Pancreas (tissue), 10 donors: ENCODE measurements at places on chromosomes 2 and 18. TPM values are rescaled to one million over a fixed set of nuclear protein-coding genes. Genes with fewer than 3 reads are reported as not detected.
A peak's percentile ranks its signal among the peaks of the same experiment; 100 is the strongest.

LRRTM1 gene
- polyA plus RNA-seq: not detected

POTEC gene
- 0.04 TPM for polyA plus RNA-seq

VSNL1 gene
- 2.6 TPM for polyA plus RNA-seq

ARHGAP15 gene
- 0.80 TPM for polyA plus RNA-seq

FOXI3 gene
- polyA plus RNA-seq: not detected

BOLL gene
- not detected for polyA plus RNA-seq

PID1 gene
- 5.0 TPM for polyA plus RNA-seq

DNA sequence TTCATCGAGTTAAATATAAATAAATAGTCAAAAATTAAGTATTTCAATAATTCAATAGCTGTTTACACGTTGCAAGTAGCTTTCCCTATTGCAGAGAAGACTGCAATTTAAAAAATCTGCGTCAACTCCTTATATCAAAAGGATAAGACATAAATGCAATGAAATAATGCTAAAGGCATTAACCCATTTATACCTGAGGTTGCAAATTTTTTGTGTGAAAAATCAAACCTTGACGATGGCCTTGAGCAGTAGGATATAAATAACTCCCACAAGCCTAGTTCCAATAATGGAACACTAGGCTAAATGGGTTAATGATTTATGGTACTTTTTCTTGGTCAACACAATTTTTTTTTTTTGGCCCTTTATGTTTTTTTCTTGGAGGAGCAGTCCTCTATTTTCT is 76.4 kb upstream of the CDKL4 start:
- DNase-seq: no peak

- DNase-seq: peak; percentile 49
These were observed 3.6 kb downstream of the MAB21L4 start for GRCh38 chr2:240892356-240892755.

- DNase-seq: peak; percentile 30
These were observed 27.7 kb downstream of the ADRA2B start for GRCh38 chr2:96088340-96089335.

DNA sequence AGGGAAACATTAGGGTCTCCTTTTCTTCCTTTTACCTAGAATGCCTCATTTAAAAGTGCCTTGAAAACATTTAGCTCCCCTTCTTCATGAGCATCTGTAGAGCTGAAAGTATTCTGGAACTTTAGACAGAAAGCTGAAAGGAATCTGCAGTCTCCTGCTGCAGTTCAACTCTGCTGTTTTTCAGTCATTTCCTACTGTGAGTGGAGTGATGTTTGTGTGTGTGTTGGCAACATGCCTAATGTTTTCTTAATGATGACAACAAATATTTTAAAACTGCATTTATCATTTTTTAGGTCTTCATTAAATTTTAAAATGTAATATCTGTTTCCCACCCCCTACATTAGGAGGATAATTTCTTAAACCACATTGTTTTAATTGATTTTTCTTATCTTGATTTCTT is 66.6 kb downstream of the TWSG1 start:
- no peak for DNase-seq

DNA sequence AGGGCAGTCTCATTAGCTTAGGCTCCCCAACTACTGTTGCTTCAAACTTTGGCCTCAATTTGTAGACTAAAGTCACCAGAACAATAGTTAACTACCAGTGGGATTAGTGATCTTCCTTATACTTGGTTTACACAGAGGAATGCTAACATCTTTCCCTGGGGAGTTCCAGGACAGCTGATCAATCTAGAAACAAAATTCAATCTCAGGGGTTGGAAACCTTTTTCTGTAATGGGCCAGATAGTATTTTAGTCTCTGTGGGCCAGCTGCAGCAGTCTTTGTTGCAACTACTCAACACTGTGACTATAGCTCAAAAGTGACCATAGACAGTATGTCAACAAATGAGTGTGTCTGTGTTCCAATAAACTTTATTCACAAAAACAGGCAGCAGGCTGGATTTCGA is 85.7 kb downstream of the METTL8 start:
- no peak for DNase-seq

DNA sequence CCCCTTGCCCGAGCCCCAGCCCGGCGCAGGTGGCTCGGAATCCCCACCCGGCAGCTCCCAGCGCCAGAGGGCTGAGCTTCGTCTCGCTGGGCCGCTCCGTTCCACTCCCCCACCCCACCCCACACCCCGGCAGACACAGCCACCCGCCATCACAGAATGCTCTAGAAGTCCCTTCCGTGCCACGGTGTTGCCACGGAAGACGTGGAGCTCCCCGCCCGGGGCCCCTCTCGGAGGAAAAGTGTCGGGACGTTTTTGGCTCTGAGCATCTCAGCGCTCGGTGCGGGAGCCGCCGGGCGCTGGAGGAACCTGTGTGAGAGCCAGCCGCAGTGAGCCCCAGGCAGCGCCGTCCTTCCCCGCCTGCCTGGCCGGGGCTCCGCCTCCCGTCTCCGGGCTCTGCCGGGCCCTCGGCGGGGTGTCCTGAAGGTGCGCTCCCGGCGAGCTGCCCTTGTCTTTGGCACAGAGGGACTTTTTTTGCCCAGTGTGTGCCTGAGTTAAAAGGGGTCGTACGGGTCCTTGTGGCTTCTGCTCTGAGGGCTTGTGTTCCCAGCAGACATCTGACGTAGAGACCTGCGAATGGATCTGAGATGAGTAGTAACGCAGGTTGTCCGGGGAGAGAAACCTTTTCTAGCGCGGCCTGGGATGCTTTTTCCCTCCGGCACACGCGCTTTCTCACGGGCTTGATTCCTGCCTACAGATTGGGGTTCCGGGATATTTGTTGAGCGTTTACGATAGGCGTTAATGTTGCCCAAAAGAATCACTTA is 1.8 kb downstream of the ZCCHC2 start:
- peak; percentile 86 for DNase-seq

GRCh38 chr2:146894514-146894913 is 950.3 kb upstream of the ACVR2A start:
- no peak for DNase-seq

DNA sequence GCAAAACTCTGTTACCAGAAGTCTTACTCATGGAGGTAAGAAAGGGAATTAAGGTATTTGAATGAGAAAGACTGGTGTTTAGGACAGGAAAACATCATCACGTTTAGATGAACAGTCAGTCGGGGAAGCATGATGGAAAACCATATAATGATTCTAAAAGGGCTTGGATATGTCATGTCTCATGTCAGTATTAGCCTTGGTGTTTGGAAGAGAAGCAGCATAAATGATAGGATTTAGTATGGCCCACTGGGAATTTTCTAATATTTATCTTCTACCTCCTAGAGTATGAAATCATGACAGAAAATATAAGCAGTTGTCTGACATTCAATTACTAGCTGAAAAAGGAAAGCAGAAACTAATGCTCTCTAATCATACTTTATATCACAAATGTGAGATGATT is 1643.6 kb upstream of the CELF4 start:
- DNase-seq: no peak

DNA sequence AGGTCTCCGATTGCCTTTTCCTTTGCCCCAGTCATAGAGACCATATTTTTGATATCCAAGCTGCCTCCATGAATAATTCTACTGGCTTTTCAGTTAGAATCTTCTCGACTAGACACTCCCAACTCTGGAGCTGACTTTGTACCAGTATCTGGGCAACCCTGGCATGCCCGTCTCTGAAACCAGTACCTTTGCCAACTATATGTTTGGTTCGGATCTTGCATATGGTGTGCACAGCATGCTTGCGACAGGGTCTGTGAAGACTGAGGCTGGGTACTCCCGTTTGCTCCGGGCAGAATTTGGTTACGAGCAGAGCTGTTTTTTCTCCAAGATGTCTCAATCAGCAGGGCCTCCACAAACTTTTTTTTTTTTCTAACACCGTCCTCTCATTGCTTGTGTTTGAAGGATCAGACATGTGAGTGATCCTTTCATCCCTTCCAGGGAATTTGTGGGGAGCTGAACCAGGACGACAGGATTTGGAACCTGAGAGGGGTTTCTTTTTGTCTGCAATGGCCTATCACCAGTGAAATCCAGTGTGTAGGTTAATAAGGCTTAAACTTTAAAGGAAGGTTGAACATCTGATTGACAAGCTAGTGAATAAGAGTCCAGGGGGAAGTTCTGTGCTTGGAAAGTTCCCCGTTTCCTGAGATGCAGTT is 322.3 kb downstream of the MYCN start:
- DNase-seq: no peak

GRCh38 chr2:168469281-168469988 is 13.4 kb downstream of the CERS6 start:
- DNase-seq: no peak

DNA sequence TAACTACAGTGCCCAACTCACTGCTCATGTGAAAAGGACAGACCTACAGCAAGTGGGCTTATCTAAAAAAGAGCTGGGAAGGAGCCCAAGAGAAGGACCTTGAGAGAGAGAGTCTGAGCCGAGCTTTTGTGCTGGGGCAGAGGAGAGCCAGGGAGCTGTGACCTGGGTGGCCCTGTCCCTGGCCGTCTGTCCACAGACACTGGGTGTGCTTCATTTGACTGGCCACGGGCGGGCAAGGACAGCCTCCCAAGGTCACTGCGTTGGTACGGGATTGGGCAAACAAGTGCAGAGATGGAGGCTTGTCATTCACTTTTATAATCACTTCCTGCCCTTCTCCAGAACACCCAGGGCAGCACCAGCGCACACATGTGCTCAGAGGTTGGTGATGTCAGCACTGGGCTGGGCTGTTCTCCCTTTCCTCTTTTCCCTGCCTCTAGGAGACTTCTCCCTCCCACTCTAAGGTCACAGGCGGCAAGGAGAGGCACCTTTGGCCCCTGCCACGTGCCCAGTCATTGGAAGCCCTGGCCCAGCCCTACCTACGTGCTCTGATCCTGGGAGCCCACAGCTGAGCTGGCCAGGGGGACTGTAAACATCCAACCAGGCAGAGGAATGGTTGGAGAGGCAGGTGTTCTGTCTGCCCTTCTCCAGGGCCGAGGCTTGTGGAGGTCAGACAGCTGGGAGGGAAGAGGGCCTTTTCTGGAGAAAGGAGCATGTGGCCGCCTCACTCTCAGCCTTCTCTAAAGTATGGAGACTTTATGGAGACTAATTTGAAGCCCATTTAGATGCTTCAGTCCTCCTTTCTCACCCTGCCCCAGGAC is 6.4 kb upstream of the PSD4 start:
- DNase-seq: peak; percentile 77

DNA sequence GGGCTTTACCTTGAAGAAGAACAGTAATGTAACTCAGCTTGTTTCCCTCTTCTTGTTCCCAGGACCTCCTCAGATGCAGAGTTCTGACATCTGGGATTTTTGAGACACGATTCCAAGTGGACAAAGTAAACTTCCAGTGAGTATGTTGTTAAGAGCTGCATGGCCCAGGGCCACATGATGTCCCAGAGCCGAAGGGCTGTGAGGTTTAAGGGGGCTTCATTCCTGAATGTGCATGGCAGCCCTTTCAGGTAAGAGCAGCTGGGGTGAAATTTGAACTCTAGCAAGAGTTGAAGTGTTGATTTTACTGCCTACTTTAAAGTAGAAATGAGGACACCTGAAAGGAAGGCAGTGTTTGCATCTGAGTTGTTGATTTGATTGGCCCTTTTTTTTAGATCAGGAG is 13.3 kb downstream of the CHMP1B start:
- DNase-seq: no peak

DNA sequence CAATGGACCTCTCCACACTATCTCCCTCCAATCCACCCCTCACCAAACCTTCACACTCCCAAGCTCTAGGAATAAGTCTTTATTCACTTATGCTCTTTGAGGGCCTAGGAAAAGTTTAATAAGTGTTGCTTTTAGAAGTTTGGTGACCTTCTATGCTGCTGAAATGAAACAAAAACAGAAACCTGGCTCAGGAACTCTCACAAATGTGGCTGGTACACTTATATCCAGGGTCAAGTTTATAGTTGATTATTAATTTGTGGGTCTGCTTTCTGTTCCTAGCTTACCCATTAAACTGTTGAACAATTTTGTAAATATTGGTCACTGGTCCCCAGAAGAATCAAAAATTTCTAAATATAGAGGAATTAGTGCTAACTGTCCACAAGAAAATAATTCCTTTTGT is 14.2 kb upstream of the ANKRD44 start:
- no peak for DNase-seq

GRCh38 chr2:146540271-146540932 is 1304.4 kb upstream of the ACVR2A start:
- no peak for DNase-seq

DNA sequence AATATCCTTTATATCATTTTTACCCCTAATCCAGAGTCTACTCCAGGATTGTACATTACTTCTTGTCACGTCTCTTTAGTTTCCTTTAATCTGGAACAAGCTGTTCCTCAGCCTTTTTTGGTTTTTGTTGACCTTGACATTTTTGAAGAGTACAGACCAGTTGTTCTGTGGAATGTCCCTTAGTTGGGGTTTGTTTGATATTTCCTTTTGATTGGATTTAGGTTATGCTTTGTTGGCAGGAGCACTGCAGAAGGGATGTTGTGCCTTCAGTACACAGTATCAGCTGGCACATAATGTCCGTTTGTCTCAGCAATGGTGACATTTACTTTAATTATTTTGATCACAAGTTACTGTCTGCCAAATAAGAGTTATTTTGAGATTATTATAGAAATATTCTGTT is 160.6 kb downstream of the MEIS1 start:
- DNase-seq: no peak

DNA sequence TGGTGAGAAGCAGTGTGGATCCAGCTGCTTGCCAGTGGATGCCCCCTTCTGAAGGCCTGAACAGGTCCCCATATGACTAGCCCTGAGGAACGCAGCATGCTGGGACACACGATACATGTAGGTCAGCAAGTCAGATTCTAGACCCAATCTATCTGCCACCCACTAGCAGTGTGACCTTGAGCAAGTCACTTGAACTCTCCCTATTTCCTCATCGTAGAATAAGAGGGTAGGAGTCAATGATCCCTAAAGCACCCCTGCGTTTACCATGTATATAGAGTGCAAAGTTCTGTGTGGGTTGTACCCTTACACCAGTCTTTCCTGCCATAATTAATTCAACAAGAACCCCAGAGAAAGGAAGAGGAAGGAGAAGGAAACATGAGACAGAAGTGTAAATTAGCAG is 123.7 kb downstream of the GALNT14 start:
- DNase-seq: no peak

GRCh38 chr18:48476550-48476917 is 62.3 kb upstream of the CTIF start:
- DNase-seq: no peak
